Esophagus squamous epithelium (tissue), 5 donors: ENCODE measurements at places on chromosomes 7 and 10. TPM values are rescaled to one million over a fixed set of nuclear protein-coding genes. Genes with fewer than 3 reads are reported as not detected.

- DNase-seq, result no peak
Observed at GRCh38 chr7:77831953-77832352, 33.4 kb downstream of the PHTF2 start.

- DNase-seq, result no peak
Observed at GRCh38 chr10:93464776-93465388, 17.3 kb downstream of the MYOF start.

GRCh38 chr10:86483664-86484063 is 37.9 kb downstream of the WAPL start:
- DNase-seq, result no peak

GRCh38 chr10:12444981-12445700 is 95.8 kb downstream of the CAMK1D start:
- DNase-seq, result no peak

DNA sequence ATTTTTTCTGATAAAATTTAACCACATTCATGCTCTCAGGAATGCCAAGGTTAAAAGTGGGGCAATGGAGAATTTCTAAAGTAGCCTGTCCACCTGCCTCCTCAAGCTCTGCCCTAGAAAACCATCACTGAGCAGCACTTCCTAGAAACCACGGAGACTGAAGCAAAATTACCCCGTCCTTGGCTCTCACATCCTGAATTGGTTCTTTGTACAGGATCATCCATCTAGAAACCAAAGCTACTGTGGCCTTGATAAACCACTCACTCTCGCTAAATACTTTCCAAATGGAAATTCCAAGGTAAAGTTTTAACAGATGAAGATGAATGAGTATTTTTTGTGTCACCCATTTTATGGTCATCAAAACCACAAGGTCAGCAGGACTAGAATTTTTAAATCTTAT is 96.6 kb downstream of the AVL9 start:
- no peak for DNase-seq

PRLHR gene
- total RNA-seq, result not detected

SNCG gene
- total RNA-seq, result 7.4 TPM

GRCh38 chr10:18290651-18291313 is 150.6 kb downstream of the CACNB2 start:
- DNase-seq, result no peak

SPDYE1 gene
- not detected for total RNA-seq

UPK3BL2 gene
- total RNA-seq, result 18.6 TPM

DNA sequence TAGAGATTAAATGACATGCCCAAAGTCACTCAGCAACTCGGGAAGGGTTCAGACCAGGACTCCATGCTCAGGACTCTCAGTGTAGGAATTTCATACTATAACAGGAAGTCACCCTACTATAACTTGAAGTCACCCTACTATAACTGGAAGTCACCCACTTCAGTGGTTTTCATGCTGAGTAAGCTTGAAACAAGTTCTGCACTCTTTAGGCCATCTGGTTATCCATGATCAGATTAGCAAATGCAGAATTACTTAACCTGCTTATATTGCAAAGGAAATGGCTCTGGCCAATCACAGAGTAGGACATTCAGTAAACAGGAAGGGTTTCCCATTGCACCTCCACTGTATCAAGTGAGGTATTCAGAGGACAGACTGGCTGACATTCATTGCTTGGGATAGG is 1240.4 kb downstream of the GATA3 start:
- DNase-seq, result no peak

PDE6C gene
- total RNA-seq, result not detected

DNA sequence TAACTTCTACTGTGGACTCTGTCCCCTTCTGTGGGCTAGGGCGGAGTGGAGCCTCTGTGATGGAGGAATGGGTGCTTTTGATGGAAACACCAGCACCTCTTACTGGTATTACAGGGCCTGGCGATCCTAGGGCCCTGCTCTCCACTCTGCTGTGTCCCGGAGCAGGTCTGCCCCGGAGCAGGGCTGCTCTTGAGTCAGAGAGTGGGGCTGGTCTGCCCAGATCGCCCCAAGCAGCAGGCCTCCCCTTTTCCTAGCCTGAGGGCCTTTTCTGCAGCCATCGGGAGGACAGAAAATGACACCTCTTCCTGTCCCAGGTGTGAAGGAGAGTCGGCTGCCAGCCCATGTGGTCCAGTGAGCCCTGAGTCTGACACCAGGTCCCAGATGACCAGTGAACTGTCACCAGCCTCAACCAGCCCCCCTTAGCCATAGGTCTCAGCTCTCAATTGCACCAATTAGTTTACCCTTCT is 1.4 kb downstream of the ZNF282 start:
- no peak for DNase-seq

DNA sequence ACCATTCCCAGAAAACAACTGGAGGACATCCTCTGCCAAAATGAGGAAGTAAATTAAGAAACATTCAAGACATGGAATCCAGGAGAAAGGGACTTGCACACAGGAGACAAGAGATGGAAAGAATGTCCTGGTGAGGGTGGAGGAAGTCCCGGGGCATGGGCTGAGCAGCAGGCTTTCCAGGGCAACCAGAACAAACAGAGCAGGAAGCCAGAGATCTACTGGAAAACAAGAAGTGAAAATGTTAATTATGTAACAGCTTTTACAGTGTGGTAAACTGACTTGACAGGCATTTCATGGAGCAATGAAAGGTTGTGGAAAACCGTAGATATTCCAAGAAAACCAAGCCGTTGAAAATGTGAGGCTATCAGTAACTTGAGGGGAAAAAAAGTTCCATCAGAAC is 55.2 kb upstream of the ZNF746 start:
- DNase-seq, result no peak

LHFPL3 gene
- total RNA-seq, result not detected

DNA sequence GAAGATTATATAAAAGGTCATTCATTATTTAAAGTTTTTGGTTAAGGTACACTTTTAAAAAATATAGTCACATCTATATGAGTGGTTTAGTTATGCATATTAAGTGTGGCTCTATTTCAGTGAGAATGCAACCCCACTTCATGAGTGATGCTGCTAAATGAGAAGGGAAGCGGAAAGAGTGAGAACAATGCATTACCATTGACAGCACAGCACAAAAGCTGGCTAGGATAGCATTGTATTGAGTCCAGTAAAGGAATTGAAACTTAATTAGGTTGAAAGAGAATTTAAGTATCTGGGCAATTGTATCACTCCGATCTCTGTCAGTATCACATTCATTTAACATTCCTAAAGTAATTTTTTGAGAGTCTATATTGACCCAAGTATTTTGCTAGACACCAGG is 13.2 kb downstream of the POM121L12 start:
- DNase-seq, result no peak

GRCh38 chr7:47536661-47537611 is 45.0 kb downstream of the TNS3 start:
- DNase-seq, result no peak

TWNK gene
- total RNA-seq, result 13.9 TPM

DNA sequence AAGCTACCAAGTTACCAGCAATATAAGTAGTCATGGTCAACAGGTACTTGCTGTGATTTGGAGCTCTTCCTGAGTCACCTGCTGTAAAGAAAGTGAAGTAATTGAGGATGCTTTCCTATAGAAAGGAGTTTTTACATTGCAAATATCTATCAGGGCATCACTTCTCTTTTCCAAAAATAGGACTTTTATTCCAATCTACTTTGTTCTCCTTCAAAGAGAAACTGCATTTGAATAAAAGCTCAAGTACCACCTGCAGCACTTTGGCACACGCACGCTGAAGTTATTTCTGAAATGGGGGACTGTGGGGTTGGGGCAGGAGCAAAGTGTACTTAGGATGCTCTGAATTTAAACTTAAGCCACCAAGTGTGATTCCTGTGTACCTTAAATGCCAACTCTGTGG is 81.8 kb upstream of the PRKAR2B start:
- DNase-seq, result no peak

CDHR1 gene
- total RNA-seq, result 6.7 TPM

- no peak for DNase-seq
Observed at GRCh38 chr7:95927756-95928155, 155.4 kb downstream of the DYNC1I1 start.

DNA sequence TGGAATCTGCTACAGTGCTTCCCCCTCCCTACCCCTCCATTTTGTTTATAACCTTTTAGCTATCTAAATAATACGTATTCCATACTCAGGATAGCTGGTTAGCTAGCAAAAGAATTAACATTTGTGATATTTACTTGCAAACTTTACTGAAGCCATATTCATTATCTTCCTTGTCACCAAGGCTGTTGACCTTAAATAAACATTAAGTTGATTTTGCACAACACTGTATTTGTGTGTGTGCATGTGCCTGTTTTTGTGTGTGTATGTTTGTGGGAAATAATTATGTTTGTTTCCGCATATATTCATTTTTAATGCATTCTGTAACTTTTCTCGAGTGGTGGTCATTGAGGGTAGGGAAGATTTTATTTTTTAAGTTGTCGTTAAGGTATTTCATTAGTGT is 15.9 kb downstream of the TMEM60 start:
- no peak for DNase-seq

- no peak for DNase-seq
Observed at GRCh38 chr7:50227726-50228125, 76.8 kb upstream of the IKZF1 start.

DNA sequence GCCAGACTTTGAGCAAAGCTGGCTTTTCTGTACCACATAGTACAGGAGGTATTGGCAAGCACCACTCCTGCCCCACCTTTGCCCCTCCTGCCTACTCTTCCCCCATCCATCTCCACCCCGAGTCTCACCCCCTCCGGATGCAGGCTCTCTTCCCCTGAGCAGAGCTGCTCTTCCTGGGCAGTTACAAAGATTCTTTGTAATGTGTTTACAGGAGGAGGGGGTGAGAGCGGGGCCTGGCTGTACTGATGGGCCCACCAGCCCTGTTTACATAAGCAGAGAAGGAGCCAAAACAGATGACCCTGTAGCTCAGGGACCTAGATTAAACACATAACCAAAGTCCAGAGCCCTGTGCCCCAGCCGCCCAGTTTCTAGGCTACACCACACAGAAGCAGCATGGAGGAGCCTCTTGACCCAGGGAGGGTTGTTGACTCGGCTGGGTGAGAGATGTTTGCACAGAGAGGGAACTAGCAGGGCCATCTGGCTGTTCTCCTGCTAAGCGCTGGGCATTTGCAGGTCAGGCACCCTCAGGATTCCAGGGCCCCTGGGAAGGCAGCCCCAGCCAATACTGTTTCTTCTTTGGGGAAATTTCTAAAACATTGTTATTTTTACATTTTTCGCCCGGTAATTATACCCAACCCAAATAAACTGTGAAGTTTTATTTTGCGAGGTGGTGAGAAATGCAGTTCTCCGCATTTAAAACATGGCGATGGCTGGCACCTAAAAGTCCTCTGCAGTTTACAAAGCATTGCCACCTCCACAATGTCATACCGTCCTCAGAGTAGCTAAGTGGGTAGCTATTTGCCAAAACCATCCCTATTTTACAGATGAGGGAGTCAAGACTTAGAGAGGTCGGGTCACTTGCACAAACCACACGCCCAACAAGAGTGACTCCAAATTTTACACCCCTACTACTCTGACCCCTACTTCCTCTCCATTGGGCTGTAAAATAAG is 11.4 kb upstream of the ZKSCAN1 start:
- no peak for DNase-seq

DNA sequence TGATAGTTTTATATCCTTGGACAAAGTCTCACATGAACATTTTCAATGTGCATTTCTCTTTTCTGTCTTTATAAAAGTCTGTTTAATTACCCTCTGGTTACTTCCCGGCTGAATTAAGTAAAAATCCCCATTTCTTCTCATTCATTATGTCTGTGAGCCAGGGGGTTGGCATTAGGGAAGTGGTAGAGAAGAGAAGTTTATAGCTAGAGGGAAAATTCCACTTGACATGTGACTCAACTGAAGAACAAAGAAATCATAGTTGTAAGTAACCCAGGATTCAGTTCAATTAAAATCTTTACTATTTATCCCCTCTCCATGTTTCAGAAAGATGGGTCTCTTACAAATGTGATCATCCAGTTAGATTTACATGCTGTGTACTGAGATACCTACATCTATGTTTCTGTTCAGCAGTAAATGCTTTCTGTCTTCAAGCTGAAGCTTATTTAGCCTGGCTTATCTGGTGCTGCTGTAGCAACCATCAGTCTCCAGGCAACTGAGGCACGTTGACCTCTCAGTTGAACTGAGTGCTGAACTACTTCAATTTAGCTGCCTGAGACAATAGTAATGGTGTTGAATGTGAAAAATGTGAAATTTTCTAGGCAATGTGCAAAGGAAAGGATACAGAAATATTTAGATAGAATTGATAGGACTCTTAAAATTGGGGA is 181.6 kb downstream of the MLLT10 start:
- no peak for DNase-seq
